ENCODE measurements at places on chromosomes 1 and 21.

DNA sequence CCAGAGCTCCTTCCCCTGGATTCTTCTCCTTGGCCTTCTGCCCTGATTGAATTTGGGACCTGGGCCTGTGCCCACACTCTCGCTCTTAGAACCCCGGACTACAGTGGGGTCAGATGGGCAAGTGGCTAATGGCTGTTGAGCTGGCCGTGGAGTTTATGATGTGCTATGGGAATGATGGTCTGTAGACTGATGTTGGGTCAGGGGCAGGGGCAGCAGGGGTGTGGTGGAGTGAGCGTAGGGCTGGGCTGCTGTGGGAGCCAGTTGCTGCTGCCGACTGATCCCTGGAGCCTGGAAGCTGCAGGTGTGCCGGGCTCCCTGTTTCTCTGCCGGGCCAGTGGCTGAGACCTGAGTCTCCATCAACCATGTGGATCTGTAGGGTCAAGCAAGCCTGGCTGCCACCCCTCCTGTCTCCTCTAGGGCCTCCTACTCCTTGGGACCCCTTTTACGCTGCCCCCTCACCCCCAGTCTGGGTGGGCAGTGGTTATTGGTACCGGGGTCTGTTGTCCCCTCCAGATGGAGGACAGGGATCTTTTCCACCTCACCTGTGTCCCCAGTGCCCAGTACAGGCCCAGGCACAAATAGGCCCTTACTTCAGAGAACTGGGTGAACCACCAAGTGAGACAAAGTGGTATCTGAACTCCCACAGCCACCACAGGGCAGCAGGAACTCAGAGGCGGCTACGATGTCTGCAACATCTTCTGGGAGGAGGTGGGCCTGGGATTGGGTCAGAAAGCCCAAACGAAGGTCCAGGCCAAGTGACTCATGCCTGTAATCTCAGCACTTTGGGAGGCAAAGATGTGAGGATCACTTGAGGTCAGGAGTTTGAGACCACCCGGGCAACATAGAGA, 5.1 kb downstream of the PODN start:
- DNase-seq, result no peak

DNA sequence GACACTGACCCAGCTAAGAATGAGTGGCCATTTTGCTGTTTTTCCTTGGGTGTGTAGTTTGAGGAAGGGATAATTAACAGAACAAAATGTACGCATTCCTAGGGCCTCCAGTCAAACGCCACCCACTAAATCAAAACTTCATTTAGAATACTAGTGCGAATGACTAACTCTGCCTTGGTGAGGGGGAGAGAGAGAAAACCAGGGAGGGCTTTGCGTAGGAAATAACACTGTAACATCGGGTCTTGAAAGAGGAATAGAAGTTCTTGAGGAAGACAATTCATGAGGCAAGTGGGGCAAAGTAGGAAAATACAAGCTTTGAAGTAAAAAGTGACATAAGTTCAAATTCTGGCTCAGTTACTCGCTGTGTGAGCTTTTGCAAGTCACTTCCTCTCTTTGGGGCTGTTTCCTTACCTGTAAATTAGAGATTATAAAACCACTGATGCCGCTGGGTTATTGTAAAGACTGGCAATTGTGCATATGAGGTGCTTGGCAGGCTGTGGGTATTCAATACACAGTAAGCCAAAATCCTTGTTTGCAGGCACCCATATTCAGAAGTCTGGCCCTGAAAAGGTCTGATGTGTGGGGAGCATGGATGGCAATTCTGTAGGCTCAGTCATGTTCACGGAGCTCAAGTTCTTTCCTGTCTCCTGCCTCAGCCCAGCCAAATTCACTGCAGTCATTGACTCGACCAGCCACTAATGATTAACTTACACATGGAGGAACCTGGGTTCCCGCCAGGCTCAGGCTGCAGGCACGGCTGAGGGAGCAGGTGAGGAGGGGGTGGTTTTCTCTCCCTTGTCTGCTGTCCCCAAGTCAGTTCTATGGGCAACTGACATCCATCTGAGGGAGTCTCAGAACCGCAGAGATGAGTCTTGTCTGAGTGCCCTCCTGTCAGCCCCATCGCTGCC, 140.3 kb upstream of the CSF3R start:
- DNase-seq, result no peak

DNA sequence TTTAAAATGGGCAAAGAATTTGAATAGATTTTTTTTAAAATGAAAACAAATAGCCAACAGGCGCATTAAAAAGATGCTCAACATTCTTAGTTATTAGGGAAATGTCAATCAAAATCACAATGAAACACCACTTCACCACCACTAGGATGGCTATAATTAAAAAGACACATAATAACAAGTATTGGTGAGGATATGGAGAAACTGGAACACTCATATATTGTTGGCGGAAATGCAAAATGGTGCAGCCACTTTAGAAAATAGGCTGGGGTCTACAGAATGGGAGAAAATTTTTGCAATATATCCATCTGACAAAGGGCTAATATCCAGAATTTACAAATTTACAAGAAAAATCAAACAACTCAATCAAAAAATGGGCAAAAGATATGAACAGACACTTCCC, 107.8 kb upstream of the FOXD3 start:
- DNase-seq, result no peak

DNA sequence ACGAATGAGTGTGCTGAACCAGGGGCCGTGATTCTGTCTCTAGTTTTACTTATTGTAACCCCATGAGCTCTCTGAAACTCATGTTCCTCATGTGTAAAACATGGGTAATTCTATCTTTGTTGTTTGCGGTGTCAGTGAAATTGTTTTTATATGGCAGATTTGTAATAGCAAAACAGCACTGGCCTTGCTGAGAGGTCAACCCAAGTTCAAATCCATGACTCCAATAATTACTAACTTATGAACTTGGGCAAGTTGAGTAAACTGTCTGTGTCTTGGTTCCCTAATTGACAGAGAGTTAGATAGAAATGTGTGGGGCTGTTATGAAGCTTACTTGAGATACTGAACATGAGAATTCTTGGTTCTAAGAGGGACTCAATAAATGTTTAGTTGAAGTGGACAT, 17.8 kb downstream of the C1orf116 start:
- no peak for DNase-seq

DNA sequence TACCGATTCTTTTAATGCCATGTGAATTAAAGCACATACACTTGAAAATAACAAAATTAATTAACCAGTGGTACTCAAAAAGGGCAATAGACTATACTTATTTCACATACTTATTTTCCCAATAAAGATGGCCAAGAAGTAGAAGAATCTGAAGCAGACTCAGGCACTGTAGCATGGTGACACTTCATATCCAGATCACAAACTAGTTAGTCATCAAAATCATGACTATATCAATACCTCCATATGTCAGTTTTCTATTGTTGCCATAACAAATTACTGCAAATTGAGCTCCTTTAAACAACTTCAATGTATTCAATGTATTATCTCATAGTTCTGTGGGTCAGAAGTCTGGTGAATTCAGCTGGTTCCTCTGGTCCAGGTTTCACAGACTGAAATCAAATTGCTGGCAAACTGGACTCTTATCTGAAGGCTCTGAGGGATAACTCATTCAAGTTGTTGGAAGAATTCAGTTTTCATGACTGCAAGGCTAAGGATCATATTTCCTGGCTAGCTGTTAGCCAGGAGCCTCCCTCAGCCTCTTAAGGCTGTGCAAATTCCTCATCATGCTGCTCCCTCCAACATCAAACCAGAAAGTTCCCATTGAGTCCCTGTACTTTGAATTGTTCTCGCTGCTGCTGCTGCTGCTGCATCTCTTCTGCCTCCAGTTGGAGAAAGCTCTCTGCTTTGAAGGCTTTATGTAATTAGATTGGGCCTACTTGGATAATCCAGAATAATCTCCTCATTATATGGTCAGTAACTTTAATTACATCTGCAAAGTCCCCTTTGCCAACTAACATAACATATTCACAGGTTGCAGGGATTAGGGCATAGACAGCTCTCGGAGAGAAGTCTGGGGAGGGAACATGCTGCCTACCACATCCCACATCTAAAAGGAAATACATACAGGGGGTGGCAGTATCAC, 91.5 kb downstream of the MRPL39 start:
- no peak for DNase-seq

DNA sequence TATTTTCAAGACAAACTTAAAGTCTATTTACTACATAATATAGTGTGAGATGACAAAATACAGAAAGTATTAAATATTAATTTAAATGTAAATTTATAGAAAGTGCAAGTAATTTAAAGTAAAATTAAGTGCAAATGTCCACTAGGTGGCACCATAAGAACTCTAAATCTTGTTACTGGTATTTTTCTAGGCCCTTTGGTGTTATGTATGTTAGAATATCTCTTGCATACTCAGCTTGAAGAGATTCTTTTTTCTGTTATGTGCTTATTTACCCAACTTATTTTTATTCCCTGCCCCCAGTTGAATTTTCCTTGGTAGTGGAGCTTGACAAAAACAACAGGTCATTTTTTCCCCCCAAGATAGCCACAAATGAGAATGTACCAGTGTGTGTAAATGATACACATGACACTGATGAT, 71.5 kb downstream of the RPS6KC1 start:
- DNase-seq, result peak; percentile 64
